Heart left ventricle (tissue), 16 donors: ENCODE measurements at places on chromosomes 4 and X. TPM values are rescaled to one million over a fixed set of nuclear protein-coding genes. Genes with fewer than 3 reads are reported as not detected.

The HS3ST1 gene
- total RNA-seq, result 1.8 TPM

The ODAM gene
- not detected for total RNA-seq

GRCh38 chr4:38174801-38175200, 214.6 kb downstream of the PTTG2 start:
- DNase-seq, result no peak

DNA sequence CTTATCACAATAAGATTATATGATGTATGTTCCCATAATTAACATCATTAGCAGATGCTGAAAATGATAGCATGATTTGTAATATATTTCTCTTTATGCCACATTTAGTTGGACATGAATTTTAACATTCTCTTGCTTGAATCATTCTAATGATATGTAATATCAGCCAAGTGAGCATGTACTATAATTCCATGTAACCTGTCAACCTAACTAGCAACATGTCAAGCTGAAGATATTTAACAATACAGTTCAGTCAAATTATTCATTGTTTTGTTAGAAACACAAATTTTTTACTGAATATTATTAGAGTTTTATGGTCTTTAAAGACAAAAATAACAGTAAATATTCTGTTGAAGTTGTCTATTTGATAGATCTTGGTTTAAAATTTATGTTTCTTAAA, 920.4 kb upstream of the PCDH10 start:
- DNase-seq, result no peak

- DNase-seq, result no peak
These were observed 724.8 kb upstream of the FTHL17 start for GRCh38 chrX:31796624-31797023.
